Head of caudate nucleus (tissue), 42 donors: ENCODE measurements at places on chromosomes 7 and 10.

GRCh38 chr7:66681491-66682349, 53.0 kb downstream of the KCTD7 start:
- peak; percentile 99 for DNase-seq

DNA sequence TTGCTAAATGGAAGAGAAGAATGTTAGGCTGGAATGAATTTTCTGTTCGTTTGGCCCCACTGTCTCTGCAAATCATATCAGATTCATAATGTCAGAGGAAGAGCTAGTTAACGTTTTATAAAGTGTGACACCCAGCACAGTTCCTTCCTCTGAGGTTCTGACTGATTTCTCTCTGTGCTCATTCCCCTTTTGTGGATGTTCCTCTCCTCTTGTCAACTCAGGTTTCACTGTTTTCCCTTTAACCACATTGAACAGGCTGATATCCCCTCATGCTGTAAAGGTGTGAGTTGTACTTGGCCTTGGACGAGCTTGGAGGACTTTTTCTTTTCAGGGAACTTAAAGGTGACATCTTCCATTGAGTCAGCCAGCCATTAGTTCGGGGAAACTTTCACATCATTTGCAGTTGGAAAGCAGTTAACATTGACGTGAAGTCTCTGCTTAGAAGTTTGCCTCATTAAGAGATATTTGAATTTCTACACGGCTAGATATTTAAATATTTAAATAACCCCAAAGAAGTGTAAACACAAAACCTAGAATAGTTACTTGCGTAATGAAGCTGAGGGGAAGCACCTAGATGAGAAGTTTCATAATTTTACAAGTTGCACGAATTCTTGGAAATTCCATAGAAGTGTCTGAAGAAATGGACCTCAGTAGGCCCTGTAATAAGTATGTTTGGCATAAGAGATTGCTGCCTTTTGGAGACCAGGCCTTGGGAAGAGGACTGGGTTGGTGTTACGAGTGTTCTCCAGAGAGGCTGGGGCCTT, 101.5 kb upstream of the EGR2 start:
- no peak for DNase-seq

DNA sequence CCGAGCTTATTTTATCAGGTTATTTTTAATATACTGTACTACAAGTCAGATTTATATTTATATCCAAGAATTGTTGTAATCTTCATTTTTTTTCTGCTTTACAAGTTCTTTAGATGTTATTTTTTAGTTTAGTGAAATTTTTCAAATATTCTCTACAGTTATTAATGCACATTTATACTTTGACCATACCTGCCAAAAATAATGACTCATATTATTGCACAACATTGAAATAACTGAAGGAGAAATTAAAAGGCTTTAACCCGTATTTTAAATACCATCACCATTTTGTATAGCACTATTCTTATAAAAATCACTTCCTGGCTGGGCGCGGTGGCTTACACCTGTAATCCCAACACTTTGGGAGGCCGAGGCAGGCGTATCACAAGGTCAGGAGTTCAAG, 278.5 kb downstream of the BICC1 start:
- no peak for DNase-seq

GRCh38 chr7:105776986-105777910, 99.2 kb downstream of the ATXN7L1 start:
- DNase-seq, result no peak

DNA sequence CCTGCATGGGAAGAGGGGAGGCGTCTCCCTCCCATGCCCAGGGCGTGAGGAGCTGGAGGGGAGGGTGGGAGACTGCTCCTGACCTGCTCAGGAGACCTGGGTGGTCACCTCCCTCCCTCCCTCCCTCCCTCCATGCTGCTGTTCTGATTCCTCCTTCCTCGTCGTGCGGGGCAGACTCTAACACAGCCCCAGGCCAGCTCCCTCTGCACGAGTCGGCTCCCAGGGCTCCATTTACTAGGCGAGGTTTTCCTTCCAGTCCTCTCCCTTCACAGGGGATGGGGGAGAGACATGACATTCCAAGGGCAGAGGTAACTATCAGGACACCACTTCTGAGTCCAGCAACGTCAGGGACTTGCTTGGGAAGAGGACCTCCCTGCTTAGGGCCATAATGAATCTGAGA, 23.6 kb downstream of the VIPR2 start:
- DNase-seq, result no peak
